ENCODE measurements at places on chromosomes 13 and 19.

DNA sequence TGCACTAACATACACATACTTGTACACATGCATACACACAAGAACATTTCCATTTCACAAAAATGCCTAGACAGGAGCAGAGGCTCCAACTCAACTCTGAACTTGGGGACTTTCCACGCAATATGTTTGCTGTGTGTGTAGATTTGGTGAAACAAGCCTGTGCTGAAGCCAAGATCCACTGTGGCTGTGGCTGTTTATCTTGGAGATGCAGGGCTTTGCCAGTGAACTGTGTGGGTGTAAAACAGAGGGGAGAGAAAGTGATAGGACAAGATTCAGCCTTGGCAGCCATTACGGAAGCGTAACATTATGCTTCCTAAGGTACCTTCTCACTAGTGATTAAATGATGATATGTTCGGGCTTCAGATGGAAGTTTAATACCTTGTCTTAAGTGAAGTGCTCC is 73.2 kb upstream of the MBNL2 start:
- DNase-seq: no peak

DNA sequence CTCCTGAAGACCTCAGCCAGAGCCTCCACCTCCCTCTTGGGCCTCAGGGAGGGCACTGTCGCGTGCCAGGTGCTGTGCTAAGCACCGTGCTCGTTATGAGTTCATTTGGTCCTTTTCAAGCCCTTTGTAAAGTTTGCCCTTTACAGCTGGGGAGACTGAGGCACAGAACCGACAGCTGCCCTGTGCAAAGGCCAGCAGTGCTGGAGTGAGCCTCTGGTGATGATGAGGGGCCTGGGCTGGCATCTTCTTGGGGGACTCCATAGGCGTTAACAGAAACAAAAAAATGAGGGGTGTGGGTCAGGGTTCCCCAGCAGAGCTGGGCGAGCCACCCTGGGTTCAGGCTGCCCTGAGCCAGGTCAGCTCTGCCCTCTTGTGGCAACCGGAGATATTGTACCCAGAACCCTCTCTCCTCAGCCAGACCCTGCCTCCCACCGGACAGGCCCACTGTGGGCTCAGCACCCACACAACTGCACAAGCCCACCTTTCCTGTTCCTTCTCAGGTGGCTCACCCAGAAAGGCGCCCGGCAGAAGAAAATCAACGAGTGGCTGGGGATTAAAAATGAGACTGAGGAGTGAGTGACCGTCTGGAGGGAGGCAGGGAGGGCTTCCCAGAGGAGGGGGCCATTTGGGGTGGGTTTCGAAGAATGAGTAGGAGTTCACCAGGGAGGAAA is 5.5 kb upstream of the IFI30 start:
- DNase-seq: peak; percentile 63

- DNase-seq: no peak
These were observed 40.0 kb downstream of the COL4A1 start for GRCh38 chr13:110266983-110267382.

DNA sequence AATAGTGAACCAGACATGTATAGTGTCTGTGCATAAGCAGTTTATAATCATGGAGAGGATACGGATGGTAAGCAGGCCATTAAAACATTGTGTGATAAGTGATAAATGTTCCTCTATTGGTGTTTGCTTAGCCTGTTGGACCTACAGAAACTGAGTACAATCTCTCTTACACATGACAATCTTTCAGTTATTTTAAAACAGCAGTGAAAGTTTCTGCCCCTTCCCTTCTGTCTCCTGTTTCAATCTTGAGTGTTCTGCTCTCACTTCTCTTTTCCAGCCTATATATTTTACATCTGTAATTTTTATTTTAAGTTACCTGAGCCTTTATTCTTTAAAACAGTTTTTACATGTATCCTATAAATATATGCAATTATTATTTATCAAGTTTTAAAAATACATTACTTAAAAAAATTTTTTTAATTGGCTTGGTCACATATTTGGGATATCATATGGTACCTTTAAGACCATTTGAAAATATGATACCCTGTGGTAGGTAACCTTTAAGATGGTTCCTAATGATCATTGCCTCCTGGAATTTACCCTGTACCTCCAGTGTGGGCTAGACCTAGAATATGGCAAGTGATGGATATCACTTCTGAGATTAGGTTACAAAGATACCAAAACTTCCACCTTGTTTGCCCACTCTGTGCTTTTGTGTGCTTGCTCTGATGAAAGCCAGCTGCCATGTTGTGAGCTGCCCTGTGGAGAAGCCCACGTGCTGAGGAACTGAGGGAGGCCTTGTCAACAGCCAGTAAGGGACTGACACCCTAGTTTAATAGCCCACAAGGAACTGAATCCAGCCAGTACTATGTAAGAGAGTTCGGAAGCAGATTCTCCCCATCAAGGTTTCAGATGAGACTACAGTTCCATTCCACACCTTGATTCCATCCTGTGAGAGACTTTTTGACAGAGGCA is 99.3 kb downstream of the DHRS12 start:
- no peak for DNase-seq

- no peak for DNase-seq
These were observed 136.9 kb upstream of the SOX21 start for GRCh38 chr13:94849254-94849653.

GRCh38 chr19:53903055-53903680 is 5.9 kb upstream of the CACNG7 start:
- no peak for DNase-seq

DNA sequence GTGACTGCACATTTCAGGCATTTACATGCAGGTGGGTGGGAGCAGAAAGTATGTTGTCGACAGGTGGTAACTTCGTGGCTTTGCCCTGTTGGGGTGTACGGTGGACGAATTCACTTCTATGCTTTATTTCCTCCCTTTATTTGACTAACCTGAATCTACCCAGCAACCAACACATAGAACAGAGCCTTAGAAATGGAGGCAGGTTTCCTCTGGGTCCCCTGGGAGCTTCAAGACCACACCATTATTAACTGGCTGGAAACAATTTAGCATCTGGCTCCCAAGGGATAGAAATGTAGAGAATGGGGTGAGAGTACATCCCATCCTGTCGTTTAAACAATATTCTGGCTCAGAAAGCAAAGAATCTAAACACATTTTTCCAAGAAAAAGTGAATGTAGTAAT is 244.4 kb downstream of the DLEU7 start:
- no peak for DNase-seq

DNA sequence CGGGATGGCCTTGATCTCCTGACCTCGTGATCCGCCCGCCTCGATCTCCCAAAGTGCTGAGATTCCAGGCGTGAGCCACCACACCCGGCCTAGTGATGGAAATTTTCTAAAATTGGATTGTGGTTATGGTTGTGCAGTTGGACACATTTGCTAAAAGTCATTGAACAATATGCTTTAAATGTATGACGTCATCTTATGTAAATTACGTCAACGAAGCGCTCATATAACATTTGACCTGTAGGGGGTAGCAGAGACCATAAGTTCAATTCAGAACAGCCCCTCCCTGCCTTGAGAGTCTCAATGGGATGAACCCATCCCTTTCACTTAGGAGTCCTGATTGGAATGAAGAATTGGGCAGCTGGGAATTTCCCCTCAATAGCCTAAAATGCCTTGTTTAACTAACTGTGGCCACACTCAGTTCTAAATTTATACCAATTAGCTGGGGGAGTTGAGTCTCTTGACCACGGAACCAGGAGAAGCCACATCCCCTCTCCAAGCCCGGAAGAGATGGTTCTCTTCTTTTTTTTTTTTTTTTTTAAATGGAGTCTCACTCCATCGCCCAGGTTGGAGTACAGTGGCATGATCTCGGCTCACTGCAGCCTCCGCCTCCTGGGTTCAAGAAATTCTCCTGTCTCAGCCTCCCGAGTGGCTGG is 15.2 kb upstream of the TLE6 start:
- no peak for DNase-seq

- no peak for DNase-seq
These were observed 55.7 kb downstream of the MAP4K1 start for GRCh38 chr19:38562096-38562495.

DNA sequence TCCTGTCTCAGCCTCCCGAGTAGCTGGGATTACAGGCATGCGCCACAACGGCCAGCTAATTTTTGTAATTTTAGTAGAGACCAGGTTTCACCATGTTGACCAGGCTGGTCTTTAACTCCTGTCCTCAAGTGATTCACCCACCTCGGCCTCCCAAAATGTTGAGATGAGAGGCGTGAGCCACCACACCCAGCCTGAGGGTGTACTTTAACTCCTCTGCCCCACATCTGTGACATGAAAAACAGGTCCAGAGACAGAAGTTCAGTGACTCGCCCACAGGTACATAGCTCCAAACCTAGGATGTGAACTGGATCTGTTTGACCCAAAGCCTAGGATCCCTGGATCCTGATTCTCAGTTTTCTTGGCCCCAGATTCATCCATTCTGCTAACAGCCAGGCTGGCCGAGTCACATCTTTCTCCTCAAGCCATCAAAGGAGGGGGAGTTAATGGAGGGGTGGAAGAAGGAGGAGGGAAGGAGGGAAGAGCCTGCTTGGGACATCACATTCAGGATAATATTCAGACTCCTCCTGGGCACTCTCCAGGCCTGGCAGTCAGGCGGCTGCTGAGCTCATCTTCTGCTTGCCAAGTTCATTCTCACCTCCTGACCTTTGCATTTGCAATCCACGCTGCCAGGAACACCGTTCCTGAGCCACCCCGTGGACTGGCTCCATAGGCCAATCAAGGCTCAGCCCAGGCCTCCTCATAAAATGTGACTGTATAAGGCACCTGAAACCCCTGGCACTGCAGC is 3.1 kb downstream of the SPC24 start:
- DNase-seq: no peak

GRCh38 chr13:32590266-32590665 is 4.0 kb downstream of the PDS5B start:
- no peak for DNase-seq

GRCh38 chr13:70043685-70044084 is 63.9 kb upstream of the ATXN8OS start:
- DNase-seq: no peak
